ENCODE measurements at places on chromosomes 2 and 18.

DNA sequence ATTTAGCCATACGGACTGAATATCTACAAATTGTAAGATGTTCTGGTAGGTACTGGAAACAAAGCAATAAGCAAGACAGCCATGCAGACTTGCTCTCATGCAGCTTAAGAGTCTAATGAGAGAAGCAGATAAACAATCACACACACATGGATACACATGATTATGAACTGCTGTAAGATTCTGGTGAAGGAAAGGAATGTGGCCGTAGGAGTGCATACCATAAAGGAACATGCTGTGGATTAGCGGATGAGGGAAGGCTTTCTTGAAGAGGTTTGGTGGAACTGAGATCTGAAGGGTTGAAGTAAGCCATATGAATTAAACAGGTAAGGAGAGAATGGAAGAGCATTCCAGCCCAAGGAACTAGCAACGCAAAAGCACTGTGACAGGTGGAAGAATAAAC is 13.8 kb downstream of the CCDC93 start:
- no peak for DNase-seq

DNA sequence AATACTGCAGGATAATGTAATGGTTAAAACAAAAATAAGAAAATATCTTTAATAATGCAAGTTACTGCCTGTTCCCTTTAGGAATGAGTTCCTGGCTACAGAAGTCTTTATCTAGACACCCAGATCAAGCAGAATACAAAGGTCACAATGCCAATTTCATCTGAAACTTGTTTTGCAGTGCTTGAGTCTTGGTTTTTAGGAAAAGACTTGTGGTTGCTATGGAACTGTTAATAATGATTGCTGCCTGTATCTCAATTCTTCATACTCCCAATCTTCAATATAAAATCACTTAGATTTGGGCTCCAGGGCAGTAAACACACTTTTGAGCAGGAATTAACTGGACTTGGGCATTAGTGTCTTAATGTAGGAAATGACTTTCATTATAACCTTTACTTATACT is 14.2 kb downstream of the CAVIN2 start:
- DNase-seq, result no peak

DNA sequence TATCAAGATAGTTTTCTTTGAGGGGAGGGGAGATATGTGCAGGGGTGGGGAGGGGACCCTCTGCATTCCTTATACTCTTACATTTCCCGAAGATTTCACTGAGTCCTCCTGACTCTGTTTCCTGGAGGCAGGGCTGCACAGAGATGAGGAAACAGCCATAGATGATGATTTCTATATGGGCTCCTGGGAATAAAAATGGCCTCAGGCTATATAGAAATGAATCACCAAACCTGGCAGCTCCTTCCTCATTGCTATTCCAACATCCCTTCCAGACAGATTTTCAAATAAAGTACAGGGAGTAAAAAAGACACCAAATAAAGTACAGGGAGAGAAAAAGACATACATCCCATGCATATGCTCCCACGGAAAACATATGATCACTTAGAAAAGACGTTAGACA is 474.8 kb upstream of the RAB6C start:
- DNase-seq, result no peak

GRCh38 chr2:215784371-215784783 is 229.0 kb downstream of the MREG start:
- DNase-seq, result no peak

GRCh38 chr2:58562276-58562675 is 321.2 kb upstream of the FANCL start:
- no peak for DNase-seq

DNA sequence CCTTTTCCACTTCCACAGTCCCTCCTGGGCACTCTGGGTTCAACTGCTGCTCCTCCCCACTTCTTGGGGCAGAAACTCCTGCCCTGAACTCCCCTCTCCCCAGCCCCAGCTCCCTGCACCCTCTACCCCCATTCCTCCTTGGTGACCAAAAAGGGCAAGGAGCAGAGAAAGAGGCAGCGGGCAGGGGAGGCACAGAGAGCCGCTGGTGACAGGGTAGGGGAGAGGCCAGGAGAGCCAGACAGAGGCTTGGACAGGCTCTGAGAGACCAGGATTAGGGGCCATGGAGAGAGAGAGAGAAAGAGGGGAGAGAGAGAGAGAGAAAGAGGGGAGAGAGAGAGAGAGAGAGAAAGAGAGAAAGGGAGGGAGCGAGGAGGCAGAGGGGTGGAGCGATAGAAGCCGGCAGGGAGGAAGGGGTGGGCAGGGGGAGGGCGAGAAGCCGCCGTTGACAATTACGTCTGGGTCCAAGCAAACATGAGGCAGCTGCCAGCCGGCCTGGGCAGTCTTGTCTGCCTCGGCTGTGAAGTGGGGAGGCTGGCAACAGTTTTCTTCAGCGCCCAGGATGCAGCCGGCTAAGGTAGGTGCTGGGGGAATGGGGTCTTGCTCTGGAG is at the start of gene KCNIP3:
Gene KCNIP3 (plus strand): TSS at position 468 of the 608 bp plus-strand sequence. CDS start 92 bp downstream, at position 560.
- DNase-seq, result no peak

DNA sequence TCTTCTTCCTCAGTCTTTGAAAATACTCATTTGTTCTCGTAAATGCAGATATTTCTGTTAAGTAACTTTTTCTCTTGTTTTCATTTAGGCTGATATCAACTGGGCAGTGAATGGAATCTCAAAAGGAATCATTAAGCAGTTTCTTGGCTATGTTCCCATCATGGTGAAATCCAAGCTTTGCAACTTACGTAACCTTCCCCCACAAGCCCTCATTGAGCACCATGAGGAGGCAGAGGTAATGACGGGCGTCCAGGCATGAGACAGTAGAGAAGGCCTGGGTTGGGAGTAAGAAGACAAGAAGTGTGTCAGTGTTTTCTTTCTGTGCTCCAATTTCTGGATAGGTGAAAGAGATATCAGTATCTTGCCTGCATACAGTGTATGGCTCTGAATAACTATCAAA is 5.1 kb downstream of the POLR1B start:
- no peak for DNase-seq

DNA sequence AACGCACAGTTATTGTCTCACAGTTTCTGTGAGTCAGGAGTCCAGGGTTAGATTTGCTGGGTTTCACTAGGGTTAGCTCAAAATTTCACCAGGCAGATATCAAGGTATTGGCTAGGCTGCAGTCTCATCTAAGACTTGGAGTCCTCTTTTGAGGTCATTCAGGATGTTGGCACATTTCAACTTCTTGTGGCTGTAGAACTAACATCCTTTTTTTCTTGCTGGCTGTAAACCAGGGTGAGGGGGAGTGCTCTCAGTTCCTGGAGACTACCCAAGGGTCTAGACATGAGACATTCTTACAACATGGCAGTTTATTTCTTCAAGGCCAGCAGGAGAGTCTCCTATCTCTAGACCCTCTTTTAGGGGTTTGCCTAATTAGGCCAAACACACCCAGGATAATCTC is 12.8 kb upstream of the CAVIN2 start:
- no peak for DNase-seq

GRCh38 chr2:239371726-239372686 is 28.8 kb downstream of the HDAC4 start:
- no peak for DNase-seq

- DNase-seq, result no peak
Observed at GRCh38 chr18:66638856-66639629, 35.2 kb upstream of the CDH19 start.

- DNase-seq, result no peak
Observed at GRCh38 chr2:27155069-27155520, 6.3 kb downstream of the TCF23 start.

GRCh38 chr2:100283724-100284501 is 38.4 kb downstream of the LONRF2 start:
- DNase-seq, result no peak

DNA sequence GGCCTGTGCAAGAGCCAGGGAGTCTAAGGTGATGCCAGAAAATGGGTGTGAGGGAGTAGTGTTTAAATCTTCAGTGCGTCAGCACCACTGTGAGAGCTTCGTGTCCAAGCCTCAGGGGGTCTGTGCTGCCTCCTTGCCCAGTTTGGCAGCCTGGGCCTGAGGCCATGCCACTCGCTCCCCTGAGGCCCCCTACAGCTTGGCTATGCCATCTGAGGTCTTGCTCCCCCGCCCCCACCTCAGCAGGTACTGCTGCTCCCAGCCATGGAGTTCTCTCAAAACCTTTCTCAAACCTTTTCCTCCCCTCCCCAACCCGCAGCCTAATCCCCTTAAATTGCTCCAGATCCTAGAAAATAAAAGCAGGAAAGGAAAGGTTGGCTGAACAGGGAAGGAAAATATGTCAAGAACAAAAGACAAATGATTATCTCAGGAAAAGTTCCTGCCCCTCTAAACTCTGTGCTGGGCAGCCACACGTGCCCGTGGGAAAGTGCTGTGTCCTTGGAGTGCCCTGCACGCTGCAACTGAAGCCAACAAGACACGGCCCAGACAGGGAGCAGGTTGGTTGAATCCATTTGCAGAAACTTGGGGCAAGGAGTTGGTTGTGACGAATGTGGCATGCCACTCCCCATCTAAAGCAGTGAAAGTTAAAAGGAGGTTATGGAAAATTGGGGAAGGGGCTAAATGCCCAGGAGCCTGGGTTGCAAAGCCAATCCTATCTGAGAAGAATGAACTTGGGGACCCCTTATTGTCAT is 61.2 kb downstream of the ATOH8 start:
- DNase-seq, result no peak

- no peak for DNase-seq
Observed at GRCh38 chr18:66219817-66220216, 384.1 kb downstream of the CDH19 start.
